ENCODE measurements at places on chromosomes 1 and 21. TPM values are rescaled to one million over a fixed set of nuclear protein-coding genes. Genes with fewer than 3 reads are reported as not detected.

GRCh38 chr1:9284061-9284460 is 8.6 kb upstream of the SPSB1 start:
- DNase-seq: no peak

DNA sequence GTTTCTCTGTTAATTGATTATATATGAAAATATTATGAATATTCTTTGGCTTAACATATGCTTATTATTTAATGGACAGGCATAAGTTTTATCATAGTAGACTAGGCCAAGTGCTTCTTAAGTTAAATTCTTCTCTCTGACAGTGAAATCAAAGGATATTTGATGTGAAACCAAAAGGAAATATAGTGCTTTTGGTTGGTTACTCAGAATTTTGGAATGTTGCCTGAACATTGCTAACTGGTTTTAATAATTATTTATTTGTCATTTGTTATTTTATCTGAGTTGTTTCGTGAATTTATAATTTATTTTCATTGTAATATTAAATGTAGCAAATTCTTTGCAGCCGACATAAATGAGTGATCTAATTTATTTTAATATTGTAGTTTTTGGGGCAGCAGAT is 18.3 kb downstream of the HOOK1 start:
- DNase-seq: no peak

- no peak for DNase-seq
Observed at GRCh38 chr1:46174448-46175231, at the start of gene TSPAN1. Gene TSPAN1, plus strand, starts transcription at chr1:46175087. Its CDS starts 6,021 bp downstream, at chr1:46181108.

- DNase-seq: no peak
Observed at GRCh38 chr1:153341431-153341934, 7.2 kb downstream of the PGLYRP4 start.

DNA sequence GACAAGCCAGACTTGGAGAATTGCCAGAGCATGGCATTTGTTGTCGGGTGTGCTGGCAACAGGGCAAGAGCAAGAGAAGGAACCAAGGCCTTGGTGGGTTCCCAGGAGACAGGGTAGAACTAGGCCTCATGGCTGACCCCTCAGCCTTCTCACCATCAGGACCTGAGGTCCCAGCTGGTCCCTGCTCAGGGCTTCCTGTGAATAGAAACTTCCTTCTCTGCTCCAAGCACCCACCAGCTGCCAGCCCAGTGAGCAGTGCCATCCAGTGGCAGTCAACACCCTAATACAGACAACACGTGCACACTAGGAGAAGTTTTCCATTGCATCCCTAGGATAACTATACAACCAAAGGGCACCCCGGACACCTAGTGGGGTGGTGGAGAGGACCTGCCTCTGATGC is 22.8 kb downstream of the S100A6 start:
- DNase-seq: no peak

- DNase-seq: no peak
Observed at GRCh38 chr1:172629638-172630037, 29.3 kb upstream of the FASLG start.

HIPK1 gene
- total RNA-seq: 68.9 TPM

NCAM2 gene
- total RNA-seq: 7.0 TPM

TMEM9 gene
- total RNA-seq: 54.9 TPM

A3GALT2 gene
- not detected for total RNA-seq

All from posterior vena cava (tissue), 2 donors.